ENCODE measurements at places on chromosomes 16 and 17.

GRCh38 chr16:84144209-84144858 lies 643 bp downstream of the HSDL1 start:
- DNase-seq = no peak

DNA sequence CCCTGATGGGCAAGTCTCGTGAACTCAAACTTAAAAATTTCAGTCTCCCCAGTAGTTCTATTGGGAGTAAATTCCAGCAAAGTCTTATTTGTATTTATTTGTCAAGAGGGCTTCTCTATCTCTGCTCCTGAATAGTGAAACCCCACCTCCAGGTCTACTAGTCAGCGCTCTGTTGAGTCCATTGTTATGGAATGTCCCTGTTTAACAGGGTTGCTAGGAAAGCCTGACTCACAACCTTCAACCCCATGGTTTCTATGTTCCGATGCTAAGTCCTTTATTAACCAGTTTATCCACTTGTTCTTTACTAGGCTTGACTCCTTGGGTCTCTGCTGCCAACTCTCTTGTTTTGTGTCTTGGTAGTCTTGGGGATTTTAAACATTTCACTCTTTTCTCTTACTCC lies 250.7 kb upstream of the MYOCD start:
- no peak for DNase-seq

- DNase-seq = no peak
Measured at GRCh38 chr16:81277541-81278080, 37.2 kb upstream of the GAN start.

- no peak for DNase-seq
Measured at GRCh38 chr17:31538080-31538762, 146.7 kb downstream of the RAB11FIP4 start.

GRCh38 chr17:4477255-4477791 lies 21.4 kb upstream of the SPNS2 start:
- DNase-seq = no peak

- DNase-seq = no peak
Measured at GRCh38 chr17:12952012-12952411, 65.8 kb downstream of the ELAC2 start.
